ENCODE measurements at places on chromosomes 4 and X.

DNA sequence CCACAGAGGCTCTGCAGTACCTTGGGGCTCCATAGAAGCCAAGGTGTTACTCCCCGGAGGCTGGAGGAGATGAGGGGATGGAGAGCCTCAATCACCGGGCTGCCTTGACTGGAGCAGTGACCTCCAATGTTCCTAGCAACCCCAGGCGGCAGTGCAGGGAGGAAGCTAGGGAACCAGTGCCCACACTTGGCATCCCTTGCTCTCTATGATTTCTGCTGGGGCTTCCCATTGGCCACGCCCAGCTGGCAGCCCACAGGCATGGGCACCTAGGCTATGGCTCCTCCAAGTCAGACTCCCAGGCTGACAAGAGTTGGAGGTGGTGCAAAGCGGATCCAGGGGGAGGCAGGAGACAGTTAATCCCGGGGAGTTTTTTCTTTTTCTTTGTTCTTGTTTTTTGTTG, 229.7 kb downstream of the EVC2 start:
- no peak for DNase-seq

DNA sequence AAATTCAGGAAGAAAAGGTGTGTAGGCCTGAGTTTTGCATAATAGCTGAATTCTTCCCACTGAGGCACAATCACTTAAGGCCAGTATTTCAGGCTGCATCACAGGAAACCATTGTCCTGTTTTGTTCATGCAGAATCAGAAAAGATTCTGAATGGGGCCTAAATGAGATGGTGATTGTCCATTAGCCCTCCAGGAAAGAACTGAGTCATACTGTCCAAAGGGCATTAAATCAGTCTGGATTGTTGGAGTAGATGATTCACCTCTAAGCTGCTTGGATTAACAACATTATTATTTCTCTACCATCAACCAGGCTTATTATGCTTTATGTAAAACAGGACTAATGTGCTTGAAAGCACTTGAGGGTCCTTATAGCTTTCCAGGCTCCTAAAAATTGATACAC, 36.2 kb downstream of the CT47B1 start:
- no peak for DNase-seq

GRCh38 chrX:149643496-149643895, 11.9 kb upstream of the TMEM185A start:
- no peak for DNase-seq

DNA sequence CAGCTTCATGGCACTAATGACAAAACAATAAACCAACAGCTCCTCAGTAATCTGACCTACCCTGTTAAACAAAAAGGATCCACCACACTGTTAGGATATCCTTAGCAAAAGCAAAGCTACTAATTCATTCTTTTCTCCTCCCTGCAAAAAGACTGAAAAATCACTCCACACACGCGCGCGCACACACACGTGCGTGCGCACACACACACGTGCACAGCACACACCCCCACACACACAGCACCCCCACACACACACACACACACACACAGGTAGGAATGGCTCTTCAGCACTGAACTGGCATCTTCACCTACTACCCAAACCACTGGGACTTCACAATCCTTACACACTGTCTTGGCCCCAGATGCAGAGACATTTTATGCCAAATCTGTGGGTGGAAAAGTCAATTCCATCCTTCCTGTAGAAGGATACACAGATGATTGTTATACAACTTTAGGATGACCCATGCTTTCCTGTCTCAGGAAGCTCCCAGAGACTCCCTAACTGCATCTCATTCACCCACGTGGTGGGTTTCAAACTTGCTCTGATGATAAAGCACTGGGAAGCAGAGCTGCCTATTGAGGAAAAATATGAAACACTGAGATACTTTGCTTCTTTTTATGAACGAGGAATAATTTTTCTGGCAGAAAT, 102.5 kb downstream of the TSPAN5 start:
- DNase-seq: no peak

DNA sequence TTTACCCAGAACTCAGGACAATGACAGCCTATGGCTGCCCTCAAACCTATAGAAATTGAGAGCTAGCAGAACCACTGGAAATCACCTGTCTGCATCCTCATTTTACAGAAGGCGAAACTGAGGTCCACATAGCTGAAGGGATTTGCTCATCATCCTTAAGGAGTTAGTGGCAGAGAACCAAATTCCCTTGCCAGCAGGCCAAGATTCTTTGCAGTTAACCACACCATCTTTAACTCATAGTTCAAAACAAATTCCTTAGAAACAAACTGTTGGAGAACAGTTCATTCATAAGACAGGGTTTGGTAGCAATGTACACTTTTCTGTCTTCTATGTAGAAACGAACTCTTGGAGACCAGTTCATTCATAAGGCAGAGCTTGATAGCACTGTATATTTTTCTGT, 37.9 kb upstream of the RAP2C start:
- no peak for DNase-seq

DNA sequence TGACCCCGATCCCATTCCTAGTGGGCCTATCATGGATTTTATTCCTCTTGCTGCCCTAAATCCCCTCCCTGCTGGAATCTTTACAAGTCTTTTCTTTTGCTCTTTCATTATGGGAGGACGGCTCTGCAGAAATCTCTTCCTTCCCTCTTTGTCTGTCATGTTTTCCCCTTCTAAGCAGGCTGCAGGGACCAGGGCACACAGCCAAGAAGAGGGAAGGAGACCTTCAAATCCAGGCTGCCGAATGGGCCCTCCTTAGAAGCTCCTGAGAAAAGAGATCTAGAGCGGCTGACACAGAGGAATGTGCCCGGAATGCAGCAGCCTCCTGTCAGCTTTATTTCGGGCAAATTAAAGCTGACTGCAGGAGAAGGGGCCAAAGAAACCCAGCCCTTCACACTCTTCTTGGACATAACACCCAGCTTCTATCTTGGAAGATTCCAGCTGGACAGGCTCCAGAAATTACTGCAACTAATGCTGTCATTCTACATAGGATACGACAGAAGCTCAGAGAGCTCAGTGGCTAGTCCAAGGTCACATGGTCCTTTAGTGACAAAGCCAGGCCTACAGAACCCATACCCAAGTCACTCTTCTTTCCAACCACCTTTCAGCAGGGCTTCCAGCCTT, 187.8 kb upstream of the NHS start:
- no peak for DNase-seq

All from left kidney (tissue), 8 donors.